NCI-H1092 (cell line): ENCODE measurements at places on chromosomes 1 and 21.

- DNase-seq = no peak
Measured at GRCh38 chr1:2563205-2563604, 7.0 kb downstream of the TNFRSF14 start.

GRCh38 chr1:233482388-233482787 is 131.5 kb upstream of the KCNK1 start:
- no peak for DNase-seq

GRCh38 chr1:50148142-50148923 is 39.6 kb downstream of the ELAVL4 start:
- no peak for DNase-seq

DNA sequence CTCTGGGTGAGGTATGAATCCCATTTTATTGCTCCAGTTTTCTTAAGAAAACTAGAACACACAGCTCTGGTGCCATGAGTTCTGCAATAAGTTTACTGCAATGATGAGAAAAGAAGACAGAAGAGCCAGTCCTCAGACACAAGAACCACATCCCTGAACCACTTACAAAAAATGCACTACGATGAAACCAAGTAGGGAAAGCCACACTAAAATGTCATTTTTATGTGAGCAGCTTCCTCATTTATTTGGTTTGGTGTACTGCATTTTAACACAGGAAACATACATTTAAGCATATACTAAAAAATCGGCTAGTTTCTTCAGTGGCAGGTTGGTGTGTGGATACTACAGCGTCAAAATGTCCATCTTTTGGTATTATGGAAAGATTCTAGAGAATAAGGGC is 95.9 kb downstream of the PTPN14 start:
- no peak for DNase-seq

GRCh38 chr1:220326578-220326977 is 54.3 kb upstream of the RAB3GAP2 start:
- no peak for DNase-seq

GRCh38 chr1:85375493-85375892 is 89.5 kb downstream of the DDAH1 start:
- DNase-seq = no peak

GRCh38 chr1:38973659-38974437 is 17.2 kb upstream of the AKIRIN1 start:
- DNase-seq = no peak

DNA sequence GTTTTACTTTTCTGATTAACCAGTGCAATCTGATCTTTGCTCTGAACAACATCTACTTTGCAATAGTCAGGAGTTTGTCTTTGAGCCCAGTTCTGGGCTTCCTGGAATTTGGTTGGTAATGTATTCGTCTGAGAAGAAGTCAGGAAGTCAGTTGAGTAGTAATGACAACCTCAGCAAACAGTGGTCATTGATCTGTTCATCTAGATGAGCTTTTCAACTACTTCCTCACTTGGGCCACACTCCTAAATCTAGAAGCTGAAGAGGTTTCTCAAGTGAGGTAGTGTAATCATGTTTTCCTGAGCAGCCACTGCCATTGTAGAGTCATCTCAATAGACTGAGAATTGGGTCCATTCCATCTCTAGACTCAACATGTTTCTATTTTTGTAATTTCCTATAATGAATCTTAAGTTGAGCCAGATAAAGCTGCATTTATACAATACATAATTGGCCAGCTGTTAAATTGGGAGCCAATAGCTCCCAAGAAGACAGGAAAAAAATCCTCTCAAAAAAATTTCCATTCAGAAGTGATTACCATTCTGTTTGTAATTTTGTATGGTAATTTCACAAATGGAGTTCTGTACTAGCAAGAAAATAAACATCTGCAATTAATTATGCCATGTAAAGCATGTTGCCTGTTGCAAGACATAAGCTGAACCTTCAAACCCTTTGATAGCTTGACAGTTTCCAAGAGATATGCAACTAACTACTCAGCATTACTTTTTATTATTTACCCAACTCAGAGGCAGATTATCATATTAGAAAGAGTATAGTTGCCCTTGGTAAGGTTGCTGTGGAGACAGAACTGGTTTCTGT is 49.6 kb downstream of the WDR64 start:
- DNase-seq = no peak

DNA sequence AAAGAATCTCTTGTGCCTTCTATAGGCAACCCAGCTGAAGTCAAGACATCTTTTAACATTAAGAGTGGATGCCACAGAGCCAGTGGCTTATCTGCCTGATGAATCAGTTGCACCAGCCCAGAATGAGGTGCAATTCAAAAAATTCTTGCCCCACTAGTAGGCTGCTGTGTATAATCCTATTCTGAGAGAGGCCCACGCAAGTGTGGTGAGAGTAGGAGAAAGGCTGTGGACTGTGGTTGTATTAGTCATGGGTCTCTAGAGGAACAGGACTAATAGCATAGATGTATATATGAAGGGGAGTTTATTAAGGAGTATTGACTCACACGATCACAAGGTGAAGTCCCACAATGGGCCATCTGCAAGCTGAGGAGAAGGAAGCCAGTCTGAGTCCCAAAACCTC is 216.4 kb downstream of the LTN1 start:
- DNase-seq = no peak

DNA sequence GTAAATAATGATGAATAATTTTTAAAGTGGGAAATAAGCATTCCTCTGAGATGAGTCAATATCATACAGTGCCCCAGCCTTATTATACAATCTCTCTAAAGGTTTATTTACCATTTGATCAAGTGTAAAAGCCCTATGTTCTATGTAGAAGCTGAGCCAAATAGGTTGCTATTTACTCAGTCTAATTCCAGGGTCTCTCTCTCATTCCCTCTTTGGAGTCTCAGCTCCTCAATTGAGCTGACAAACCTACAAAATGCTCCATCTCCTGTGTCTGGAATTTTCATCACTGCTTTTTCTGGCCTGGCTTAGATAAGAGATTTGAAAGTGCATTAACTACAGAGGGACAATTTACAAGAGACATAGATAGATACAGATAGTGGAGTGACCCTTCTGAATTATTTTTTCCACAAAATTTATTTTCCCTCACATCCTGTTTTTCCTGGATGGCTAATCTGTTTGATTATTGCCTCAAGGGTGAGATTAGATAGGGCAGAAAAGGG is 24.8 kb upstream of the USH2A start:
- DNase-seq = peak; percentile 68

- DNase-seq = no peak
Measured at GRCh38 chr1:210598135-210598652, 269.5 kb downstream of the HHAT start.

GRCh38 chr1:46442317-46443161 is 47.1 kb upstream of the DMBX1 start:
- peak; percentile 29 for DNase-seq

GRCh38 chr1:60950224-60951063 is 131.9 kb upstream of the NFIA start:
- peak; percentile 16 for DNase-seq
